ENCODE measurements at places on chromosomes 11 and 22.

GRCh38 chr11:75523189-75523588, 2.6 kb downstream of the GDPD5 start:
- no peak for DNase-seq

- DNase-seq, result no peak
Observed at GRCh38 chr11:26245046-26245445, 86.9 kb upstream of the ANO3 start.

DNA sequence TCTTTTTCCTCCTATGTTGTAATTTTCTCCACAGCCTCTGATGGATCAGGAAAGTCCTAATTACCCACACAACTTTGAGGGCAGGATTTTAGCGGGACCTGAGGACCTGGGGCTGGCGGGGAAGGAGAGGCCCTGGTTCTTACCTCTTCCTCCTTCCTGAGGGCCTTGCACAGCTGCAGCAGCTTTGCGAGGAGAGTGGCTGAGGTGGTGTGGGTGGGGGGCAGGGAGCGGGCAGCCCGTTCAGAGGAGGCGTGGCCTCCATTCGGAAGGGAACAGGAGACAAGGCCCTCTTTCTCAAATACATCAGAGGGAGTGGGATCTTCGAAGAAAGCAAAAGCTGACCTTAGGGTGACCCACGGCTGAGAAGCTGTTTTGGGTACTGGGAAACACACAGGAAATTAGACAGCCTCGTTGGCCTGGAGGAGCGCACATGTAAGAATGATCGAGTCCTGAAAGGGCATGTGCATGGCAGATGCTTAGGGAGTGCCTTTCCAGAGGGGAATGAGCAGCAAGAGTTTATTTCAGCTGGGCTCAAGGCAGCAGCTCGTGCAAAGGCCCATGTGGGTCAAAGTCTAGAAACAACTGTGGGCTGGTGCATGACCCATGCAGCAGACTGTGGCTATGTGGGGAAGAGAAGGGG, 76.6 kb upstream of the NARS2 start:
- DNase-seq, result no peak

GRCh38 chr22:23250056-23250784, 69.9 kb downstream of the BCR start:
- no peak for DNase-seq

- no peak for DNase-seq
Observed at GRCh38 chr11:115170133-115170815, 333.9 kb downstream of the CADM1 start.

- DNase-seq, result peak; percentile 59
Observed at GRCh38 chr22:29394931-29395581, 6.7 kb upstream of the AP1B1 start.

DNA sequence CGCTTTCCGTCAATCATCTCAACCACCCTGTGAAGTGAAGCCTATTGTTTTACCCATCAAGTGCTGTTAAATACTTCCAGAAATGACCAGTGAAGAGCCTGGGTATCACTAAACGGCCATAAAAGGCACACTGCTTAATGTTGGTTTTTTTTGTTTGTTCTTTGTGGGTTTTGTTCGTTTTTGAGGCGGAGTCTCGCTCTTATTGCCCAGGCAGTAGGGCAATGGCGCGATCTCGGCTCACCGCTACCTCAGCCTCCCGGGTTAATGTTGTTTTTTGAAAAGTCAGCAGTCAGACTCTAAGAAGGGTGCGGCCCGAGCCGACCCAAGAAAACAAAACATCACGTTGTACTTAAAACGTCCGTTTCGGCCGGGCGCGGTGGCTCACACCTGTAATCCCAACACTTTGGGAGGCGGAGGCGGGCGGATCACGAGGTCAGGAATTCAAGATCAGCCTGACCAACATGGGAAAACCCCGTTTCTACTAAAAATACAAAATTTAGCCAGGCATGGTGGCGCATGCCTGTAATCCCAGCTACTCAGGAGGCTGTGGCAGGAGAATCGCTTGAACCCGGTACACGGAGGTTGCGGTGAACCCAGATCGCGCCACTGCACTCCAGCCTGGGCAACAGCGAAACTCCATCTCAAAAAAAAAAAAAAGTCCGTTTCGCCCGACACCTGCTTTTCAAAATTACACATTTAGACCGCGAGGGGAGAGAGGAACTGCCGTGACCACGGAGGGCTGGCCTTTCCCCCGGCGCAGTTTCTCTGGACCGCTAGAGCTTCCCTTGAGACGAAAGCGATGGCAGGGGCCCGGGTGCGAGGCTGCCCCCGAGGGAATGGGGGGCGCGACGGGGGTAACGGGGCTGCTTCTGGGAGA, 714 bp downstream of the CD59 start:
- peak; percentile 51 for DNase-seq

DNA sequence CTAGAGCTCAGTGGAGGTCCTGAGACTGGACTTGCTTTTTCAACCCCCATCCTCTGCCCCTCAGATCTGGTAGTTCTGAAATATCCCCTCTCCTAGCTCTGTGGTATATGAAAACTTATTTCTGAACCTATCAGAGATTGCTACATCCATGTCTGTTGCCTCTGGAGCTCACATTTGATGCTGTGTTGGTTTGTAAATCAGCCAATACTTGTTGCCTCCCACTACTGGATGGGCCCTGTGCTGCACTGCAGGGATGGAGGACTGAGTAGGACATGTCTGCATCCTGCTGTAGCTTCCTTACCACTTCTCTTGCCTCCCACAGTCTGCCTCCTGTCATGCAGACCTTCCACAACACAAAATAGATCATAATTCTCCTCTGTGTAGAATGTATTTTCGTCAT, 5.2 kb downstream of the OLFML1 start:
- DNase-seq, result no peak

DNA sequence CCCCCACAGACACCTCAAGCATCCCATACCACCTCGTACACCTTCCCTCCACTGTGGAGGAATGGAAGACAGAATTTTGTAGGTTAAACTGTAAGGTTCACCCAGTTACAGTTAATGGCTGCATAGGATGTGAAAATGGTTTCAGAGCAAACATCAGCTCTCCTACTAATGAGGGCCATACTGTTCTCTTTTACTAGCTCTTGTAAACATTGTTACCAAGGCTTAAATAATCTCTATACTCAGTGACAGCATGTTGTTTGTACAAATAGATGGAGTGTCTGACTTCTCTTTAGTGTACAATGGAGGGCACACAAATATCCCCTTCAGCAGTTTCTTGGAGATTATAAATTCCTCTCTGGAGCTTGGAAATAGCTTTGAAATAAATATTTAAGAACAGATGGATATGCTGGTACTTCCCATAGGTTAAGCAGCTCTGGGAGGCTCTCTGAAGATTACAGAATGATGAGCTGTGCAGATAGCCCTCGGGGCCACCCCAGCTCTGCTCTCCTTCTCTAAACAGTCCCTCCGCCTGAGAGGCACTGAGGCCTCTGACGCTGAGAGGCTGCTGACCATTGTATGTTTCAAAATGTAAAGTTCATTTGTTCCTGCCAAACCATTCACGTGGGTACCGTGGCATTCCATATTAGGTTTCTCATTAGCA, 25.7 kb downstream of the TTC12 start:
- no peak for DNase-seq

DNA sequence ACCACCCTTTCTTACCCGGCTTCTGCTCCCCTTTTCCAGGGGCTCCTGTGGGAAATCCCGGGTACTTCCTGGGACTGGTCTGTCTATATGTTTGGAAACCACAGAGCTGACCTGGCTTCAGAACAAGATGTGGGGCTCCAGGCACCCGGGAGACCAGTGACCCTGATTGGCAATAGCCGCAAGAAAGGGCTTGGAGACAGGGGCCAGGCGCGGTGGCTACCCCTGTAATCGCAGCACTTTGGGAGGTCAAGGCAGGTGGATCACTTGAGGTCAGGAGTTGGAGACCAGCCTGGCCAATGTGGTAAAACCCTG, 3.2 kb upstream of the NEAT1 start:
- DNase-seq, result no peak

DNA sequence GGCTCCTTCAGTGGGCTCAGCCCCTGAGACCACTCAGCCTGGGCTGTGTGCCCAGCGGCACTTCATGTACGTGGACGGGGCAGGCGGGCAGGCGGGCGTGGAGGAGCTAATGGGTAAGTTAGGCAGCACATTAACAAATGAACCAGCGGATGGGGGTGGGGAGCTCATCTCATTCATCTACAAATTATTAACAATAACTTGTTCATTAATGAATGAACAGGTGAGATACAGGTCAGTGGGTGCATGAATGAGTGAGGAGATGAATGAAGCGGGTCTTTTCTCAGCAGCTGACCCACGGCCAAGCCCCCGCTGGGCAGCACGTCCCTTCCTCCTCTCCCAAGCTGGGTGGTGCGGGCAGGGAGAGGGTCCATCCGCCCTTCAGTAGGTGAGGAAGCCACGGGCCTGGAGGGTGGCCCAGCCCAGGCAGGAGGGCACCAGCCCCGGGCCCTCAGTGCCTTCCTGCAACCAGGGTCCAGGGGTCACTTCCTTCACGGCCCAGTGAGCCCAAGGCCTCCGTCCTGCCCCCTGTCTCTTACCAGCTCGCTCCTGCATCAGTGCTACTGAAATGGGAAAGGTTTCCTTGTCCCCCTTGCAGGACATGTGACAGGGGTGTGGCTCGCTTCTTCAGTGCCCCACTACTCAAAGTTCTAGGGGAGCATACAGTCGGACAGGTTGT, 60.5 kb upstream of the KCNQ1OT1 start:
- no peak for DNase-seq

DNA sequence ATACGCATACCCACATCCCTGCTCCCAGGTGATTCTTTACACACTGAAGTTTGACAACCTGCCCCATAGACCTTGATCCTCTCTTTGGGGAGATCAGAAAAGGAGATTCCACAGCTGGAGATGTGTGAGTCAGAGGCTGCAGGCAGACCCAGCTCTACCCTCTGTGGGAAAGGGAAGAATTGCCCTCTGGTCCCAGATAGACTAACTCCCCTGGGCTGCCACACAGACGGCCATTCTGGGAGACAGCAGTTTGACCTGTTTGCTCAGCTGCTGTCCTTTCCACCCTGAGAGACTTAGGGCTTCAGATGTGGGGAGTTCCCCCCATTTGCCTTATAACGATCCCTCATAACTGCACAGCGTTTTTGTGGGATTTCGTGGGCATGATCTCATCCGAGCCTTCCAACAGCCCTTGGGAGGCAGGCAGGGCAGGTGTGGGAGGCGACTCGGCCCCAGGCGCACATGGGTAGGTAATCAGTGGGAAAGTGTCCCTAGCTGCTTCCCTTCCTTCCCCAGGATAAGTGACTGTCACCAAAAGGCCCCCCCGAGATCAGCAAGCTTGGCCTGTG, 14.1 kb downstream of the FAM83F start:
- DNase-seq, result no peak

DNA sequence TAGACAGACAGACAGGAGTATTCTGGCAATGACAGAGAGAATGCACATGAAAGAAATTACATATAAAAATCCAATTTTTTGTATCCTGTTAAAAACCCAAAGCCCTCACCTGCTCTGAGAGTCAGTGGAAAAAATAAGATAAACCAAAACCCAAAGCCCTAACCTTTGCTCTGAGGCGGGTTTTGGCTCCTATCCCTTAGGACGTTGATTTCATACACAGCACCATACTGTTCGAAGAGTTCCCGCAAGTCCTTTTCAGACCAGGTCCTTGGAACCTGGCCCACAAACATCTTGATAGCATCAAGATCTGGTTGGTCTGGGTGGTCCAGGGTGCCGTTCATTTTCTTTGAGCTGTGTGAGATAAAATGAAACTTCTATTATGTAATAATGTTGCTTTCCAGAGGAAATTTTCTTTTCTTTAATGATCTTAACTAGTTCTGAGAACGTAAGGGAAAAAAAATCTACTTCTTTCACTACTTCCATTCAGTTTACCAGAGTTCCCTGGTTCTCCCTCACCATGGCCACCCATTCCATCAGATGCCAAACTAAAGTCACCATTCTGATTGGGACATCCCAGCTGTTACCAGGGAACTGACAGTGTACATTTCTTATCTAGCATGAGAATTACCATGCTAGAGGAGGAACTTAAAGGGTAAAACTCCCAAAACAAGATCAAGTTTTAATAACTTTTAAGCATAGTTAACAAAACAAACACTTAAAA, 39.9 kb upstream of the RAPSN start:
- no peak for DNase-seq

DNA sequence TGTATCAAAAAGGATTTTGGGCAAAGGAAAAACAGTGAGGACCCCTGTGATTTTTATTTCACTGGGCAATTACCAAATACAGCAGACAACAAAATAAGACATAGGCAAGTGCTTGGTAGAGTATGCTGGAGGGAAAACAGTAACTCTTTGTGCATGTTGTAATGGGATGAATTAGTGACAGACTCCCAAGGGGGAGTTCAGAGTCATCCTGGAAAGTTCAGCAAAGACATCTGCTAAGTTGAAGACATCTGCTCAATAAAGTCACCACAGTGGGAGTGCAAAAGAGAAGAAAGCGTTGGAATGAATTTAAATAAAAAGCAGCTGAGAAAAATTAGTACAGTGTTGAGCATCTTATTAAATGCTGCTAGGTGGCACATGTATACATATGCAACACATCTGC, 378.8 kb upstream of the ISX start:
- no peak for DNase-seq

- no peak for DNase-seq
Observed at GRCh38 chr11:19595840-19596751, 116.5 kb upstream of the NAV2 start.

- DNase-seq, result no peak
Observed at GRCh38 chr11:86798988-86799387, 1.4 kb upstream of the PRSS23 start.

DNA sequence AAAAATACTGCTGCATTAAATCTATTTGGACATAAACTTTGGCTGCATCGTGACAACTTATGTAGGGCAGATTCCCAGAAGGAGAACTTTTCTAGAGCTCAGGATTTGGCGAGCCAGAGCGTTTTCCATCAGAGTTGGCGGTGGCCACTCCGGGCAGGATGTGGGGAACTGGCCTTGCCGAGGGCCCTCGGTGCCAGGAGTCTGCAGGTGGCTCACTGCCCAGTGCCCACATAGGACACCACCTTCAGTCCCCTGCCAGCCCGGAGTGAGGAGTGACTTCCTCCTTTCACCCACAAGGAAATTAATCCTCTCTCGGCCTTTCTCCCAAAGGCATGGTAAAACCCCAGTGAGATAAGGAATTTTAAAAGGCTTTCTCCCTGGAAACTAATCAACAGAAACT, 1.6 kb upstream of the LGALS2 start:
- no peak for DNase-seq

DNA sequence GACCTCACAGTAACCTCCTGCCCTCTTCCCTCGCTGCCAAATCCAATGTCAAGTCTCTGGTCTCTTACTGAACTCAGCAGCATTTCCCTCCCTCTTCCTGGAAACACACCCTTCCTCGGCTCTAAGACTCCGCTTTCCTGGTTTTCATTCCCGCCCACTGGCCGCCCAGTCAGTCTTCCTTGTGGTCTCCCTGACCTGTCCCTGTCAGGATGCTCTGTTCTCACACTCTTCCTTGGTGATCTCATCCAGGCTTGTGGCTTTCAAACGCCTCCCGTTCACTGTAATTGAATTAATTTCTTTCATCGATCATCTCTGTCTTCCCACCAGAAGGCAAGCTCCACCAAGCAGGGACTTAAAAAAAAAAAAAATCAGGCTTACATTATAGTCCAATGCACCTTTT, 33.5 kb downstream of the MYO18B start:
- DNase-seq, result no peak

DNA sequence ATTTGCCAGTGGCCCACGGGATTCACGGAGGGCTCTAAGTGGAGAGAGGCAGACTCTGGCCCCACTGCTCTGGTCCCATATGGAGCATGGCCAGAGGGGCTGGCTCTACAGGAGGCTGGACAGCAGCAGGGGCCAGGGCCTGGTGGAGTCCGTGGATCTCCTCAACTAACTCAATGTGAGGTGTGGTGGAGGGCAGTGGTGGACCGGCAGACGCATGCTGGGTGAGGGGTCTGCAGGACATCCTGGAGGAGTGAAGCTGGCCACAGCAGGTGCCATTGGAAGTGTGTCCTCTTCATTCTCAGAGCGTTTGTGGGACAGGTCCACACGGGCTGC, 15.6 kb downstream of the IGF2 start:
- DNase-seq, result no peak
